ENCODE measurements at places on chromosomes 5 and 9. TPM values are rescaled to one million over a fixed set of nuclear protein-coding genes. Genes with fewer than 3 reads are reported as not detected.
A peak's percentile ranks its signal among the peaks of the same experiment; 100 is the strongest.

- no peak overlapping the region for H3K27ac ChIP-seq
- H3K4me1 ChIP-seq: no peaks in the 10 kb centered on the region
- H3K36me3 ChIP-seq: no peaks in the 10 kb centered on the region
- no peaks in the 10 kb centered on the region for H3K27me3 ChIP-seq
Measured at GRCh38 chr9:79976257-79977073, 404.7 kb downstream of the TLE4 start.

RPP25L gene
- total RNA-seq: 38.4 TPM

PCDHGB3 gene
- 0.33 TPM for total RNA-seq

- no peak overlapping the region for H3K27ac ChIP-seq
- no peak for DNase-seq
- H3K27me3 ChIP-seq: no peaks in the 10 kb centered on the region
- no peaks in the 10 kb centered on the region for H3K36me3 ChIP-seq
Measured at GRCh38 chr9:16361118-16361517, 509.4 kb downstream of the BNC2 start.

GAS1 gene
- 9.1 TPM for total RNA-seq

- H3K36me3 ChIP-seq: no peaks in the 10 kb centered on the region
- H3K4me1 ChIP-seq: no peaks in the 10 kb centered on the region
- no peak overlapping the region for H3K27ac ChIP-seq
- H3K4me3 ChIP-seq: no peak overlapping the region
- H3K27me3 ChIP-seq: no peaks in the 10 kb centered on the region
Measured at GRCh38 chr5:34712565-34712964, 56.4 kb downstream of the RAI14 start.

EIF4EBP3 gene
- 4.5 TPM for total RNA-seq

SOX30 gene
- 0.24 TPM for total RNA-seq

RGS3 gene
- 21.4 TPM for total RNA-seq

DNA sequence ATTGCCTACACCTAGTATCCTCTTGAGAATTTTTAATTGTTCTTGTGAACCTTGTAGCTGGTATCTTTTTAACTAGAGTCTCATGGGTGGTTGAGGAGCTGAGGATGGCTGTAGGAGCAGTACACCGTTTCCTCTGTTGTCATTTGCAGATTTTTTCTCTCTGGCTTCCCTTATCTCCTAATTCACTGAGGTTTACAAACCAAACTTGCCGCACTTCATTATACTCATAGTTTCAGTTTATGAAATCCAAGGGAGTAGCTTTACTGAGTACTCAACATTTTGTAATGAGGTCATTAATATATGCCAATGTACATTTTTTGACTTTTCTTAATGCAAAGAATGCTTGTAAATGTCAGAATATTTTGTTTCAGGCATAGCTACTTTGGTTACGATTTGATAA is 154.2 kb downstream of the CCDC171 start:
- H3K4me1 ChIP-seq: no peaks in the 10 kb centered on the region
- H3K36me3 ChIP-seq: no peaks in the 10 kb centered on the region
- no peaks in the 10 kb centered on the region for H3K27me3 ChIP-seq
- no peak overlapping the region for H3K27ac ChIP-seq

- DNase-seq: no peak
- no peaks in the 10 kb centered on the region for H3K27me3 ChIP-seq
- H3K36me3 ChIP-seq: no peaks in the 10 kb centered on the region
- H3K27ac ChIP-seq: no peak overlapping the region
Measured at GRCh38 chr5:74497706-74498105, 142.8 kb downstream of the ENC1 start.

SLC34A1 gene
- total RNA-seq: 0.05 TPM

GRCh38 chr5:125219710-125220109 is 473.3 kb upstream of the ZNF608 start:
- no peak overlapping the region for H3K4me3 ChIP-seq
- no peak overlapping the region for H3K27ac ChIP-seq

DNA sequence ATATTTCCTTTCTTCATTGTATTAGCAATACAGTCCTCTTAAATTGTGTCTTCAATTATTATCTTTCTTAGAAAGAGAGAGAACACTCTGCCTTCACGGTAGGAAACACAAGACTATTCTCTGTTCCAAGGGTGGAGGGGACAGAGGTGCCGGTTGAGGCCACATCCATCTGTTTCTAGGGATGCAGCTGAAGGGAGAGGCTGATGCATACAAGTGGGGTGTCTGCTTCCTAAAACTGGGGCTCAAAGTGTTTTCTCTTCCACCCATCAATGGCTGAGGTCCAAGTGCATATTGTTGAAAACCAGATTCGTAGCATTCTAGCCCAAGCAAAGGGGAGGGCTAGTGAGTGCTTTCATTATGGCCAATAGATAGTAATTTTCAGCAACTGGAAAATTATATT is 9.5 kb downstream of the IRX2 start:
- no peak for DNase-seq
- H3K4me1 ChIP-seq: no peaks in the 10 kb centered on the region
- no peaks in the 10 kb centered on the region for H3K36me3 ChIP-seq

DNA sequence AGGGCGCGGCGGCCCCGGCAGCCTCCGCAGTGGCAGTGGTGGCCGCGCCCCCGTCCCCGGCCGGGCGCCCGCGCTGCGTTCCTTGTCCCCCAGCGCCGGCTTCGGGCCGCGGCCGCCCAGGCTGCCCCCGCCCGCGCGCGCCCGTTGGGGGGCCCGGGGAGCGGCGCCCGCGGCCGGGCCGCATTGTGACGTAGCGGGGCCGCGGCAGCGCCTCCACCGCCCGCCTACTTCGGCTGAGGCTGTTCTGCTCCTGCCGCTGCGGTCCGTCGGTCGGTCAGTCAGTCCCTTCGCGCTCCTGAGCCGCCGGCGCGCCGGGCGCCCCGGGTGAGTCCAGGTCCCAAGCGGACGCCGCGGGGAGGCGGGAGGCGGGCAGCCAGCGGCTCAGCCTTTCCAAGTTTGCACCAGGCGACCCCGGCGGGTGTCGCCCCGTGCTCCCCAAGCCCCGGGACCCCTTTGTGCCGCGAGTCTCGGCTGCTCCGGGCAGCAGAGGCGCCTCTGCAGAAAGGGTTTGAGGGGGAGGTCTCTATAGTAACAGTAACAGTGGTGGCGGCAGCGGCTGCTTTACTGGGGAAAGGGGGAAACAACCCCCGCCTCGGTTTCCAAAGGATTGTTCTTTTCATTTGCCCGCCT is at the start of gene SNCAIP:
Gene SNCAIP, plus strand, starts transcription at position 277 of the 630 bp plus-strand sequence. CDS start 78,898 bp downstream, outside the sequence.
- peak within 1 kb of the TSS; percentile 31 for H3K27ac ChIP-seq
- peak within 1 kb of the TSS; percentile 29 for H3K4me3 ChIP-seq
- DNase-seq: no peak
- H3K27me3 ChIP-seq: peaks cover 40% of the 10 kb centered on the region

DNA sequence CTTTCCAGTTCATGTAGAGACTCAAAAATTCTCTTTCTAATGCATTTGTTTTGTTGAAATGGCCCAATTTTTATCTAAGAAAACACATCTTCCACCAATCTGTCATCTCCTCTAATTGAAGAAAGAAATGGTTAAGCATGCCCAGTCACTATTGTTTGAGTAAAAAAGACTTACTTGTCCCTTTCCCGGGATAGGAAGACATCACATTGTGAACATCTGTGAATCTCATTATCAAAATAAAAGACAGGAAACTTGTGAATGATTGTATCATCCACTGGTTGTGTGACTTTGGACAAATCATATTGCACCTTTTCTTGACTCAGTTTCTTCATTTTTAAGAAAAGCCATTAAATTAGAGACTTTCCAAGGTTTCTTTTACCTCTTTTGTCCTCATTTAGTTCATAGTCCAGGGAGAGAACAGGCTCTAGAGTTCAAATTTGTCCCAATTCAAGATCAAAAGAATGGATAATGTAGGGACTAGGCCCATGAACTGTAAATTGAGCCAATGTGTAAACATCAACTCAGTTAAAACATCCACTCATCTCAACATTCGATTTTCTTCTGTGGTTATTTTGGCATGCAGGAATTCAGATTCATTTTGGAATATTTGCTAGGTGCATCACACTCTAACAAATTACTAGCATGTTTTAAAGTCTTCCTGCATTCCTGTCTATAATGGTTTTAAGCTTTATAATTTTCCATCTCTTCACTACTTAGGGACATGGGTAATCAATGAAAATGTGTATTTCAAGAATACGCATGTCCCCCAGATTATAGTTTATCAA is 838.0 kb upstream of the WWC1 start:
- H3K27me3 ChIP-seq: no peaks in the 10 kb centered on the region
- no peak overlapping the region for H3K27ac ChIP-seq
- no peak for DNase-seq
- no peaks in the 10 kb centered on the region for H3K36me3 ChIP-seq

DNA sequence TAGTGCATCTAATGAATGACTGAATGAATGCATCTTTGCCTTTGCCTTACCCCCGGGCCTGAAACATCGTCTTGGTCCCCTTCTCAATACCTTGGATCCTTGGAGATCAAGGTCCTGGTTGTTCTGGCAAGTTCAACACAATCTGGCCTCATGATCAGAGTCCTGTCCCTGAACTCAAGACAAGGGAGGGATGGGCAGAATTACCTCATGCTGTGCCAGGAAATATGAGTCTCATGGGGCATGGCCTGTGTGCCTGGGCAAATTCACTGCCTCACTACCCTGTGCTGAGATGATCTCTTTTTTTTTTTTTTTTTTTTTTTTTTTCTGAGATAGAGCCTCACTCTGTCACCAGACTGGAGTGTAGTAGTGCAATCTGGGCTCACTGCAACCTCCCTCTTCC is 630 bp upstream of the BTNL3 start:
- H3K27ac ChIP-seq: no peak overlapping the region
- H3K4me3 ChIP-seq: no peak overlapping the region
- H3K27me3 ChIP-seq: peaks cover 7% of the 10 kb centered on the region
- H3K4me1 ChIP-seq: no peaks in the 10 kb centered on the region
- no peaks in the 10 kb centered on the region for H3K36me3 ChIP-seq

DNA sequence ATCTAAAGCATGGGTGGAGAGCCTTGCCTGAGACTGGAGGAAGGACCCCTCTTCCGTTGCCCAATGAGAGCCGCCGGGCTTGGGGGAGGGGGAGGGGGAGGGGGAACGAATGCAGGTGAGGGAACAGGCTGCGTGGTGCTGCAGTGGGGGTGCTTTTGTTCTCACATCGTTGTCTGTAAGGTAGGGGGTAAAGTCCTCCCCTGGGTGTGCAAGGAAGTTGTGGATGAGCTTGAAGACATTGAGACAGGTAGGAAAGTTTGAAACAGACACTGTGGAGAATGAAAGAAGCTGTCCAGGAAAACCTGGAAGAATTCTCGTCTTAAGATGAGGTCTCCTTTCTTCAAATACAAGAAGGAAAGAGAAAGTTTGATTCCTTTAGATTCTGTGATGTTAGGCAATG is 94.1 kb upstream of the LIFR start:
- no peak for DNase-seq
- H3K27ac ChIP-seq: no peak overlapping the region
- no peaks in the 10 kb centered on the region for H3K4me1 ChIP-seq
- H3K27me3 ChIP-seq: no peaks in the 10 kb centered on the region
- no peaks in the 10 kb centered on the region for H3K36me3 ChIP-seq

PFN3 gene
- total RNA-seq: not detected

DNA sequence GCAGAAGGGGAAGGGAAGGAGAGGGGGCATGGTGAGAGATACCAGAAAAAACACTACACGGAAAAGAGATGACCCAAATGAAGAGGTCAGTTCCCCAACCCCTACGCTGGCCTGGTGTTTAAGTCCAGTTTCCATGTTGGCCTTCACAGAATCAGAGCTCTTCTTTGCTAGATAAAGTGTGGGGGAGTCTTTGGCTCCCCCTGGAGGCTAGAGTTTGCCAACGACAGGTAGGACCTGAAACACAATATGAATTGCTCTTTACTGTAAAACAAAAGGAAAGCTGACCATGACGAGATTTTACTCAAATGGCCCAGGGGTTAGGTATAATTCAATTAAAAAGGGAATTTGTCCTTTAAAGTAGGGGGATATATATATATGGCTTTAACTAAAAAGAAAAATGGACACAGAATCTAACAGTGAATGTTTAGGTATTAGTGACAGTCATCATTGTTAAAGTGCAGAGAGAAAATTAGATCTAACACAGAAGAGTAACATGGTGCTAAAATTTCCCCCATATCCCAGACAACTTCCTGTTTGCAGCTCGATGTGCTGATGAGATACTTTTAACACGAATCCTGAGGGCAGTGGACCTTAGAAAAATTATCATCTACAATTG is 92.0 kb downstream of the SV2C start:
- no peak overlapping the region for H3K27ac ChIP-seq
- peaks cover 5% of the 10 kb centered on the region for H3K4me1 ChIP-seq
- no peaks in the 10 kb centered on the region for H3K27me3 ChIP-seq
- H3K36me3 ChIP-seq: no peaks in the 10 kb centered on the region
- H3K4me3 ChIP-seq: no peak overlapping the region
- DNase-seq: peak; percentile 29

DNA sequence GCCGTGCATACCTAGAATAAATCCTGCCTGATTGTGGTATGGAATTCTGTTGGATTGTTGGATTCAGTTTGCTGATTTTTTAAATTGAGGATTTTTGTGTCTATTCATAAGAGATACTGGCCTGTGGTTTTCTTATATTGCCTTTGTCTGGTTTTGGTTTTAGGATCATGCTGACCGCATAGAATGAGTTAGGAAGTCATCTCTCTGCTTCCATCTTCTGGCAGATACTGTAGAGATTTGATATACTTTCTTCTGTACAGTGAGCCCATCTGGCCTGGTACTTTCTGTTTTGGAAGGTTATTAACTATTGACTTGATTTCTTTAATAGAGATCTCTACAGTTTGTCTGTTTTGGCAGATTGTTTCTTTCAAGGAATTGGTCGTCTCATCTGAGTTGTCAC is 14.7 kb downstream of the CEP72 start:
- H3K4me1 ChIP-seq: no peaks in the 10 kb centered on the region
- no peak overlapping the region for H3K4me3 ChIP-seq
- no peak overlapping the region for H3K27ac ChIP-seq
- no peak for DNase-seq
- peaks cover 7% of the 10 kb centered on the region for H3K36me3 ChIP-seq

PCDHGB5 gene
- 1.6 TPM for total RNA-seq

GRCh38 chr5:117947121-117947520 is 1041.2 kb downstream of the DTWD2 start:
- no peak for DNase-seq
- no peaks in the 10 kb centered on the region for H3K27me3 ChIP-seq
- H3K27ac ChIP-seq: no peak overlapping the region
- no peak overlapping the region for H3K4me3 ChIP-seq
- no peaks in the 10 kb centered on the region for H3K4me1 ChIP-seq

- H3K27me3 ChIP-seq: no peaks in the 10 kb centered on the region
- no peak overlapping the region for H3K27ac ChIP-seq
- H3K4me1 ChIP-seq: no peaks in the 10 kb centered on the region
- DNase-seq: no peak
- H3K36me3 ChIP-seq: no peaks in the 10 kb centered on the region
Measured at GRCh38 chr9:133945977-133946753, 46.0 kb downstream of the VAV2 start.

PAIP1 gene
- total RNA-seq: 75.8 TPM

- H3K27ac ChIP-seq: no peak overlapping the region
- no peak for DNase-seq
- no peak overlapping the region for H3K4me3 ChIP-seq
- H3K4me1 ChIP-seq: no peaks in the 10 kb centered on the region
- H3K27me3 ChIP-seq: no peaks in the 10 kb centered on the region
- no peaks in the 10 kb centered on the region for H3K36me3 ChIP-seq
Measured at GRCh38 chr5:32733590-32734340, 22.6 kb downstream of the NPR3 start.

All from thymus (tissue), 14 donors.